ENCODE measurements at places on chromosomes 1 and 21.

DNA sequence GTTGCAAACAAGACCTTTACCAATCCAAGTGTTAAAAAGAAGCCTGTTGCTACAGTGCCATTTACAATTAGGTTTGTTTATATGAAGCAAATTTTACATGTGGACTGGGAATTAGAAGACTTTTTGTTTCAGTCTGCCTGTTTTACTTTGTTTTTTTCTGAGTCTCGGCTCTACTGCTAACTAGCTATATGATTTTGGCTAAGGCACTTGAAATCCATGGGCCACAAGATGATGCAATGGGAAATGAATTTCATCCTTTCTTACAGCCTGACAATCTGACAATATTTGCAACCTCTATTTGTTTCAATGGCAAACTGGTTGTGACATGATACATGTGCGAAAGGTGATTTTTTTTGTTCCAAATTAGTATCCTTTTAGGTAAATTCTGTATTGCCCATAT, 3.7 kb upstream of the PEX11B start:
- no peak for DNase-seq

DNA sequence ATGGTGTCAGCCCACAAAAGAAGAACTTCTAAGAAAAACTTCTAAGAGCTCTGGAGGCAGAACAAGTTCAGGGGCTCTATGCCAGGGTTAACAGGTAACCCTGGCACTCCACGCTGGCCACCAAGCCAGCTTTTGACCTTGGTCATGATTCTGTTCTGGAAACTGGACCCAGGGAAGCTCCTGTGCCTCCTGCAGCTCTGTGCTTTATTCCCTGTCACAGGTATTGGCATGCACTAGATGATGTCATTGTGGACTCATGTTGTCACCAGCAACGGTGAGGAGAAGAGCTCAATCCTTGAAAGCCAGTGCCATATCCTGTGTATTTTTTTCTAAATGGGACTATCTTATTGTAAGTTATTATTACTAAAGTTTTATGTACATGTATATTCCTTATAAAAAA, 56.7 kb upstream of the GCLM start:
- DNase-seq: no peak

DNA sequence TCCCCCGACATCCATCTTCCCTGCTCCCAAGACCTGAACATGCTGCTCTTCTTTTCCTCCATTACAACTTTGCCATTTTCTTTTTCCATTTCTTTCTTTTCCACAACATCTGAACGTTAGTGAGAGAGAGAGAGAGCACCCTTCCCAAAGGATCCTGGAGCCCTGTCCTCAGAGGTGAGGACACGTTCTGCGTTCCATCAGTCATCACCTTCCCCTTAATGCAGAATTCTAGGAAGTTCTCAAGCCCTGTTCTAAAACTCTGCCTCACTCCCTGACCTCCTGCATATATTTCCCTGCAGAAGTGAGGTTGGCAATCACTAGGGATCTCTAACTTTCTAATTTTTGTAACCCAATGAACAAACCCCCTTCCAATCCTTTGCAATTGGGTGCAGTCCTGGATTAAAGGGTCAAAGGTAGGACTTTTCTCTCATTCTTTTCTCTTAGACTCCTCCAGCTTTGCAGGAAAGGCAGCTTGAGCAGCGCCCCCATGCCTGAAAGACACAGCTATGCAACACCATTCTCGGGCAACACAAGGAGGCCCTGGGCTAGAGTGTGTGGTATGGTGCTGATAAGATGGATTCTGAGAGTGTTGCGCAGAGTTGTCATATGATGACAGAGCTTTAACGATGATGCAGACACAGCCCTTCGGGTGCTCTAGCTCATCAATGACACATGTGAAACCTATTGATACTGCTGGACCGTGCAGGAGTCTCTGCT, 59.2 kb upstream of the TNR start:
- no peak for DNase-seq

- no peak for DNase-seq
Observed at GRCh38 chr1:234853906-234854644, 244.1 kb upstream of the IRF2BP2 start.

- no peak for DNase-seq
Observed at GRCh38 chr21:39842741-39843459, 24.3 kb upstream of the PCP4 start.

GRCh38 chr1:36497207-36497606, 14.5 kb upstream of the CSF3R start:
- no peak for DNase-seq

DNA sequence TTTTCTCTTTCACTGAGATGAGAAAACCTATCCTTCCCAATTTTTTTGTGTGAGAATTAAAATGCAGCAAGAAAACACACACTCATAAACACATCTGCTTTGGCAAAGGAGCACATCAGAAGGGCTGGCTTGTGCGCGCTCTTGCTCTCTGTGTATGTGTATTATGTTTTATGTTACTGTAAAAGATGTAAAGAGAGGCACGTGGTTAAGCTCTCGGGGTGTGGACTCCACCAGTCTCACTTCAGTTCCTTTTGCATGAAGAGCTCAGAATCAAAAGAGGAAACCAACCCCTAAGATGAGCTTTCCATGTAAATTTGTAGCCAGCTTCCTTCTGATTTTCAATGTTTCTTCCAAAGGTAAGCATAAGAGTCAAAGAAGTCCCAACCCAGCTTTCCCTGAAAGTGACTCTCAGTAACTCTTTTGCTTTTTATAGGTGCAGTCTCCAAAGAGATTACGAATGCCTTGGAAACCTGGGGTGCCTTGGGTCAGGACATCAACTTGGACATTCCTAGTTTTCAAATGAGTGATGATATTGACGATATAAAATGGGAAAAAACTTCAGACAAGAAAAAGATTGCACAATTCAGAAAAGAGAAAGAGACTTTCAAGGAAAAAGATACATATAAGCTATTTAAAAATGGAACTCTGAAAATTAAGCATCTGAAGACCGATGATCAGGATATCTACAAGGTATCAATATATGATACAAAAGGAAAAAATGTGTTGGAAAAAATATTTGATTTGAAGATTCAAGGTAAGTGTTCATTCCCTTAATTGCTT, at the start of gene CD2:
Gene CD2, plus strand, starts transcription at position 233 of the 780 bp plus-strand sequence. Its CDS starts 63 bp downstream, at position 296.
- DNase-seq: no peak

GRCh38 chr1:37997256-37998088, 7.7 kb upstream of the SF3A3 start:
- DNase-seq: no peak

- no peak for DNase-seq
Observed at GRCh38 chr1:201584471-201585092, 45.7 kb downstream of the NAV1 start.

DNA sequence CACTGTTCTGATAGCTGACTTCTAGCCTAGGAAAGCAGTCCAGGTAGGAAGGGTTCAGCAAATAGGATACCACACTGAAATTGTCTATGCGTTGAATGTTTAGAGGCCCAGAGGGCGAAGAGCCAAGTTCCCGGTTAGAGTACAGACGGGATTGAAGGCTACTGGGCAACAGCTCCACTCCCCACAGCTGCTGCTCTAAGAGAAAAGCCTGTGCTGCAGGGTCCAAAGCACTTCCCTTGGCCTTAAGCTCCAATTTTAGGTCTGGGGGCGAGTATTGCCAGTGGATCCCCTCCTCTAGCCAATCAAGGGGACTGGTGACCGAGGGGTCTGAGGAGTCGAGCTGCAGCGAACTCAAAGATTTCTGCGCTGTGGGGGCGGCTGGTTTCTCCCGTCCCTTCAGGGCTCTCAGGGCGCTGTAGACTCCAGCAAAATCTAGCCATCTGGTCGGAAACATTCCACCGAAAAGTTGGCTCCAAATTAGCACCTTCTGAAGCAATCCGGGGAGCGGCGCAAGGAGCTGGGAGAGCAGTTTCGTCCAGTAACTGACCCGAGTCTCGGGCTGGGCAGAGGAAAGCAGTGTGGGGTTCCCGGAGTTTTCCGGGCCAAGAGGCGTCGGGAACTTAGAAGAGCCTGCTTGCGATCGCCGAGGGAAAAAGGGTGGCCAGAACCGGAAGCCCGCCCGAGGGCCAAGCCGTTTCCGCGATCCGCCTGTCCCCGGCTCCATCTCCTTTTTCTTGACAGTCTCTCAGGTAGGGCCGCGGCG, 748 bp downstream of the PPP1R15B start:
- peak; percentile 8 for DNase-seq

GRCh38 chr1:171472183-171472647, 13.1 kb upstream of the PRRC2C start:
- DNase-seq: no peak

DNA sequence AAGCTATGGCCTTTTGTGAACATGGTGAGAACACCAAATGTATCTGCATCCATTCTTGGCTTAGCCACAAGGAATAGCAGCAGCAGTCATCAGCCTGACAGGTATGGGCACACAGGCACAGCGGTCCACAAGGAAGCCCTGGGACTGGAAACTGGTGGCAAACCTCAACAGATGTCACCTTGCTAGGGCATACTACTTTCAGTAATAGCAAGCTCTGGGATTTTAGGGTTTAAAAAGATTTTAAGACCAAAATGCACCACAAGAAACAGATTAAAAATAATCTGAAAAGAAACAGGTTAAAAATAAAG, 9.7 kb upstream of the CADM3 start:
- DNase-seq: no peak

DNA sequence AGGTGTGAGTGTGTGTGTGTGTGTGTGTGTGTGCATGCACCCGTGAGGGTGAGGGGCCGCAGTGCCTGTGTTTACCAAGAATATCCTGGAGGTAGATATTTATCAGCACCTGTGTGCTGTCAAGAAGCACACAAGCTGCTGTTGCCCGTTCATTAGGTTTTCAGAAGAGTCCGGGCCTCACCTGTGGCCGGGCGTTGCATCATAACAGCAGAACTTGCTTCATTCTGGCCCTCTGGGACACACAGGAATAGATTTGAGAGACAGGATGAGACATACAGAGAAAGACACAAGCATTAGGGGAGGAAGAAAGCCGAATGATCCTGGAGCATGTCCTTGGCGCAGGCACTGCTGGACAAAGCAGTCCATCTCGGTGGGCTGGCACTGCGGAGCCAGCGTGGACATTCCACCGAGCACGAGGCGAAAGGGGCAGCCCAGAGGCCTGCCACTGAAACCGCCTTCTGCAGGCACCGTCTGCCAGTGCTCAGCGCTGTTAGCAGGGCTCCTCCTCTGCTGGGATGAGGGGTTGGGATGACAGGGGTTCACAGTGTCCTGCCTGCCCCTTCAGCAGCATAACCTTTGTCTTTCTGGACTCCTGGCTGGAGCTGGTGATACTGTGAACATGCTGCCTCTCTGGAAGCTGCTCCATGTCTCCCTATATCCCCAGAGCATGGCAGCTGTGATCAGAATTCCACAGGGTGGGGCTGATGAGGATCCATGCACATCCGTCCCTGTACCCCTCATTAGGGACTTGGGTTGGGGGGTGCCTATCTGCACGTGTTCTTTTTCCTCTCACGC, 81.1 kb downstream of the PEX14 start:
- no peak for DNase-seq

DNA sequence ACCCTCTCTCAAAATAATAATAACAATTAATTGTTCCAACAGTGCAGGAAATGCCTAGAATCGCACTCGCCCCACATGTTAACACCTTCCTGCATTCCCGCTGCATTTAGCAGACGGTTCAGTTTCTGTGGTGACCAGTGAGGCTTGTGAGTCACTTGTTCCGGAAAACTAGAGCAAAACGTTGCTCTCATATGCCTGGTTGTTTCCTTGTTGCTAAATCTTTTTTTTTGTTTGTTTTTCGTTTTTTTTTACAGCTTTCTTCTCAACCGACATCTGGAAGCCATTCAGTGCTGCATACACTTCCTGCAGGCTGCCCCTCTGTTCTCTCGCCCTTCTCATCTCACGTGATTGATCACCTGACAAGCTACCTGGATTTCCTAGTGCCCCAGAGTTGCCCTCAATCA, 56.9 kb upstream of the TMPRSS2 start:
- DNase-seq: no peak

GRCh38 chr1:14743368-14743767, 144.9 kb downstream of the KAZN start:
- DNase-seq: no peak

DNA sequence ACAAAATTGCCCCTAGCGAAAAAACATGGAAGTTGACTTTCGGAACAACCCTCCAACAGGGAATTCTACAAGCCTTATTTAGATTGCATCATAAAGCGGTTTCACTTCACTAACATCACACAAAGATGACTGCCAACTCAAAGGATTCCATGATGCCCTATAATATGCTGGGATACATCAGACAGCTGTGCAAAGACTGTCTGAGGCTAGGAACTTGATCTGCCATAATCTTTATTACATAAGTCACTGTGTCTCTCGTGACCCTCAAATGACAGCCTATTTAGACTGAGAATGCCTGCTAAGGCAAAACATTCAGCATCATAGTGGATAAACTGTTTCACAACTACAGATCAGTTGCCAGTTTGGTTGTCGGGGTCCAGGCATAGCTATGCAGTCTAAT, 23.8 kb downstream of the FH start:
- no peak for DNase-seq

GRCh38 chr1:30777060-30777903, 19.7 kb upstream of the LAPTM5 start:
- no peak for DNase-seq

DNA sequence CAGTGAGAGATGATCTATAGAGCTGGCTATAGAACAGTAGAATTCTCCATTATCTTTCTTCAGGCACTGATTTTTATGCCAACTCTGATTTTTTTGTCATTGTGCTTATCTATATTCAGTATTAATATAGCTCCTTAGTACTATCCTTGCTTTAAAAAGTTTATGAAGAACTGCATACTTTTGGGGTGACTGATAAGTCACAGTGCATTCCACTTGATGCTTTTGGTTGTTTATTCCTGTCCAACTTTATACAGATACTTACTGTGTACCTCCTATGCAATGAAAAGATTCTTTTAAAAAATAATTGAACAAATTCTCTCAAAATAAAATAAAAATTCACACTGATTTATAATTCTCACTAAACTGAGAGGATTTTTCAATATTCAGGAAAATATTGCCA, 71.6 kb downstream of the COL24A1 start:
- no peak for DNase-seq

DNA sequence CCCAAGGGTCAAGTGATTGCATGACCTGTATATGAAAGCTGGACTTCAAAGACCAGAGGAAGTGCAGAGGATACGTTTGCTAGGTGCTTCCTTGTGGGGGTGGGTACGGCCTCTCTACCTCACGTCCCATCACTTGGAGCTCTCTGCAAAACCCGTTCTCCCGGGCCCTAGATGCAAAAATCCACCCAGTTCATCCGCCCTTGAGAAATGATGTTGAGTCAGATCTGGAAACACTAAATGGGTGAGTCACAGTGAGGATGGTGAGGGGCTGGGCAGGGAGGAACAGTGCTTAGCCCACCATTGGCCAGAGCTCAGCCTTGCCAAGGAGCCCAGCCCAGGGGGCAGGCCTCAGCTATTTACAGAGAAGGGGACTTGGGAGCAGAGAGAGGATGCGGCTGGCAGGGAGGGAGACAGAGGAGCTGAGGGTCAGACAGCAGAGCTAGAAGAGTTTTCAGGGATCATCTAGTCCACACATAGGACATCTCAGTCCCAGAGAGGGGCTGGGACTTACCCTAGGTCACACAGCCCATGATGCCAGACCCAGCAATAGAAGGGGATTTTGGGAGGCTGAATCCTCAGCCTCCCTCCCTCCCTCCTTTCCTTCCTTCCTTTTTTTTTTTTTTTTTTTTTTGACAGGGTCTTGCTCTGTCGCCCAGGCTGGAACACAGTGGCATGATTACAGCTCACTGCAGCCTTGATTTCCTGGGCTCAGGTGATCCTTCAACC, 14.6 kb downstream of the ARHGEF10L start:
- no peak for DNase-seq

GRCh38 chr1:107480548-107481415, 339.9 kb downstream of the NTNG1 start:
- peak; percentile 38 for DNase-seq

All from NCI-H748 treated with DMSO at 0.1 percent for 48 hours (cell line).